ENCODE measurements at places on chromosomes 7 and 10.

GRCh38 chr7:1907751-1908365 is 237.8 kb downstream of the ELFN1 start:
- DNase-seq = no peak

DNA sequence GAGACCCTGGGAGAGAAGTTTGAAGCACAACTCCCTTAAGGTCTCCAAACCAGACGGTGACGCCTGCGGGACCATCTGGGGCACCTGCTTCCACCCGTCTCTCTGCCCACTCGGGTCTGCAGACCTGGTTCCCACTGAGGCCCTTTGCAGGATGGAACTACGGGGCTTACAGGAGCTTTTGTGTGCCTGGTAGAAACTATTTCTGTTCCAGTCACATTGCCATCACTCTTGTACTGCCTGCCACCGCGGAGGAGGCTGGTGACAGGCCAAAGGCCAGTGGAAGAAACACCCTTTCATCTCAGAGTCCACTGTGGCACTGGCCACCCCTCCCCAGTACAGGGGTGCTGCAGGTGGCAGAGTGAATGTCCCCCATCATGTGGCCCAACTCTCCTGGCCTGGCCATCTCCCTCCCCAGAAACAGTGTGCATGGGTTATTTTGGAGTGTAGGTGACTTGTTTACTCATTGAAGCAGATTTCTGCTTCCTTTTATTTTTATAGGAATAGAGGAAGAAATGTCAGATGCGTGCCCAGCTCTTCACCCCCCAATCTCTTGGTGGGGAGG is 10.8 kb downstream of the SERPINE1 start:
- DNase-seq = no peak

- DNase-seq = no peak
Observed at GRCh38 chr10:75395066-75395931, 6.3 kb downstream of the ZNF503 start.

- no peak for DNase-seq
Observed at GRCh38 chr7:75064801-75065200, 8.8 kb downstream of the RCC1L start.

- DNase-seq = no peak
Observed at GRCh38 chr10:123551259-123551658, 114.9 kb upstream of the GPR26 start.

DNA sequence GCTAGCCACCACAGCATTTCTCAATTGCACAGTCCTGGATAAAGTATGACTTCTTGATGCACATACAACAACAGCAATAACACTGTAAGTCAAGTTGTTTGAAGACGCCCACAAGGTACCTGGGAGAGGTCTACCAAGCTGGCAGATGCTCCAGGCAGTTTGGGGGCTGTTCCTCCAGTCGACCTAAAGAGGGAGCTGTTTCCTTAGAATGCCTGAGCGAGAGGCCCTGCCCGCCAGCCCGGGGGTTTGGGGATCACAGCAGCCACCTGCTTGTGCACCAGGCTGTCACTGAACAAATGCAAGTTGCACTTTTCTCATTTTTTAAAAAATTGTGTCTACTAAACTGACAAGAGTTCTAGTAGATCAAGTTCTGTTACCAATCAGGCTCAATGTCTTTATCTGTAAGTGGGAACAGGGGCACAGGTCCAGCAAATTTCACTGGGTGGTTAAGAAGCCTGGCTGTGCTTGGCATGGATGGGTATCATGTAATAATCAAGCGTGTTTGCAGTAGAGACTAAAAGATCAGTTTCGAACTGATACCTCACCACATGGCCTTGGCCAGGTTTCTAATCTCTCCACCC is 193.8 kb upstream of the ADO start:
- DNase-seq = peak; percentile 57

- DNase-seq = peak; percentile 16
Observed at GRCh38 chr10:127977357-127978009, 70.6 kb downstream of the PTPRE start.

DNA sequence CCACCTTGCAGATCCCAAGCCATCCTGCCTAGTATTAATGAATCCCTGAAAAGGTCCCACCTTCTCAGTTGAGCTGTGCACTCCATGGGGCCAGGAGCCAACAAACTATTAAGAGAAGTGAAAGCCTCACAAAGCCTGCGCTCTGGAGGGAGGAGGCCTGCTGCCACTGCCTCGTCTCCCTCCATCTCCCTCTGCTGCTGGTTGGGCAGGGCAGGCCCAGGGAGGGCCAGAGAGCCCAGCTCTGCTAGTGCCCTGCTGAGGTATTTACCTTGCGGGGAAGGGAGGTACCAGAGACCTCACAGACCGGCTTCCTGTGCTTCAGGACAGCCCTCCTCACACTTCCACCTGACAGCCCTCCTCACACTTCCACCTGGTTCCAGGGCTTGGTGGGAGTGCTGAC is 171.5 kb downstream of the SH3PXD2A start:
- peak; percentile 31 for DNase-seq
